ENCODE measurements at places on chromosomes 2 and 18.

DNA sequence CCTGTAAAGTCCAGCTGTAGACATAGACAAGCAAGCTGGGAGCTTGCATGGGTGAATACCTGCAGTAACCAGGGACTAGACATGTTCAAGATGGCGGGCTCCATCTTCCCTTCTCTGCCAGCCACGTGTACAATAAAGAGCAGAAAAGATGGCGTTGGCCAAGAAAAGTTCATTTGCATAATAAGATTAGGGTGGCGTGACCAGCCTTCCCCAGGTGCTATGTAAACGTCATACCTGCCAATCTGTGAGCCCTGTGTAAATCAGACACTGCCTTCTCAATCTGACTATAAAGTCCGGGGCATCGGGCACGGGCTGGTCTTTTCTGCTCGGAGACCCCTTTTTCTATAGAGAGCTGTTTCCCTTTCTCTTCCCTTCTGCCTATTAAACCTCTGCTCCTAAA lies 101.6 kb upstream of the XPO1 start:
- no peak for DNase-seq

DNA sequence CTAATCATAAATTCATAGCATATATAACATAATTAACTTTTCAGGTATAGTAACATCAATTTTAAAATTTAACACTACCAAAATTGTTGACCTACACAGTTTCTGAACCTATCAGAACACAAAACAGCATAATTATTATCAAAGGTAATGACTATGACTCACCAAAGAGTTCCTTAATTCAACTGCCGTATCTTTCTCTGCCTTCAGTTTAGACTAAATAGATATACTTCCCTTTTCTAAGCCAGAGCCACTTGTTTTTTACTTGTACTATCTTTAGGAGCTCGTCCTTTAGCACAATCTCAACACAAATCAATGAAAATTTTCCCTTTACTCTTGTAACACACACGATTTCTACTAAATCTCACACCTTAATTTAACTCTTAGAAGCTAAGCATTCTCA lies 54.4 kb downstream of the CCDC88A start:
- no peak for DNase-seq

GRCh38 chr2:224584111-224584784 lies 915 bp downstream of the CUL3 start:
- no peak for DNase-seq

- no peak for DNase-seq
Observed at GRCh38 chr2:148546270-148546669, 98.3 kb upstream of the EPC2 start.

- DNase-seq: no peak
Observed at GRCh38 chr2:25165992-25166875, 2.1 kb downstream of the POMC start.

- DNase-seq: no peak
Observed at GRCh38 chr2:45782436-45782835, 131.0 kb downstream of the PRKCE start.

DNA sequence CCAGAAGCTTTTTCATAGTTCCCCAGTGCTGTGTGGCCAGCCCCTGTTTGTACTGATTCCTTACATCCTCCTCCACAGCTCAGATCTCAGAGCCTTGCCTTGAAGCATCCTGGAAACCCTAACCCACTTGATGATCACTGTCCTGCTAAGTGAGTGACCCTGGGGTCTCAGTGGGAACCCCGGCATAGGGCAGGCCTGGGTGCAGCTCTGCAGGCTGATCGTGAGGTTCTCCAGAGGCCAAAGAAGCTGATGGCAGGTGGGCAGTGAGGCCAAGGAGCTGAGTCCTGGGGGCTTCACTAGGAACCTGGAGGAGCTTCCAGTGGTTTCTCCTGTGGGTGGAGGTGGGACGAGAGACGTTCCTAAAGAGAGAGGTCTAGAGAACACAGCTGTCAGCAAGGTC lies 47.4 kb upstream of the BIN1 start:
- no peak for DNase-seq

GRCh38 chr2:208280933-208281332 lies 14.9 kb downstream of the PIKFYVE start:
- peak; percentile 35 for DNase-seq

GRCh38 chr18:73487966-73488365 lies 620.2 kb upstream of the NETO1 start:
- DNase-seq: peak; percentile 23

- no peak for DNase-seq
Observed at GRCh38 chr2:169015943-169016342, 15.2 kb downstream of the ABCB11 start.

DNA sequence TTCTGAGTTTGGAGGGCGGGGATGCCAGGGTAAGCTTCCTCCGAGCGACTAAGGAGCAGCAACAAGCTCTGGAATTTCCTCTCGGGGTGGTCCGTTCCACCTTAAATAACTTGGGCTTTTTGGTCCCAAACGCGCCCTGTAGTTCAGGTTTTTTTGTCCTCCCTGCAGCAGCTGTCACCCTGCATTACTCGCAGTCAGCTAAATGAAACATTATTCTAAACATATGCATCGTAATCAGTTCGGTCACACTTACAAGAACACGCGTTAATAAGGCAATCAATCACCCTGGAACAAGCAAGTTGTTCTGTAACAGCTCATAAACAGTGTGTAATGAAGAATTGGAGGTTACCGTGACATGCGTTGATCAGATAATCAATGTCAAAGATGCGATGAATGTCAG lies 8.3 kb downstream of the EVX2 start:
- DNase-seq: no peak

DNA sequence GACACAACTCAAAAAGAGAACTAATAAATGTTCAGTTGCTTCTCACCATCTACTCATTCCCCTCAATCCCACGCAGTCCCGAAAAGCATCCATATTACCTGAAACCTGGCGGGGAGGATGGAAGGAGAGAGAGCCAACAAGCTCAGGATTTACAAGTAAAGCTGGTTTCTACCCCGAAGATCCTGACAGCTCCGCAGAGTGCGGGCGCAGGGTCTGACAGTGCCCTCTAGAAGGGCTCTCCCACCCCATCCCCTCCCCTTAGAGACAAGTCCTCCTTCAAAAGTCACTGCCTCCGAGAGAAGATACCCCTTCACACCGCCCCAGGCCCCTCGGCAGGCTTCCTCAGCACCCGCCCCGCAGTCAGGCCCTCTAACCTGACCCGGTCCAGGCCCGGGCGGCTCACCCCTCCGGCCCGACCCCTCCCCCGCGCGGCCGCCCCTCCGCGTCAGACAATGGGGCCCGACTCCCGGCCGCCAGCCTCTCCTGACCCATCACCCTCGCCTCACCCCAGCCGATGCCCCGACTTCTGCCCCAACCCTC lies 550 bp downstream of the RAB1A start:
- DNase-seq: no peak

DNA sequence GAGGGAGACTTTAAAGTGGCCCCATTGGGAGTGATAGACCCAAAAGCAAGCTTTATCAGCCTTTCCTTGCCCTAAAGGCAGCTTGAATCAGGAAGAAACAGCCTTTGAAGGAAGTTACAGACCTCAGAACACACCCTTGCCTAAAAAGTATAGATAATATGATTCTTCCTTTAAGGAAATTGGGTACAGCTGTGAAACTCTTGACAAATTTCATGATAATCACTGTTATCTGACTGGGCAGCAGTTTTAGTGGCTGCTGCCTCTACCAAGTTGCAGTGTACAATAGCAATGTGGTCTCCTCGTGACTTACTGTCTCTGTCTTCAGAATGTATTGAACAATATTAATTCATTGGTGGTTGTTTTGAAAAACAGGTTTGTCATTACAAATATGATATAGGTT lies 16.7 kb downstream of the HOXD1 start:
- no peak for DNase-seq

GRCh38 chr18:5892823-5893431 lies 2.4 kb downstream of the TMEM200C start:
- DNase-seq: no peak

- no peak for DNase-seq
Observed at GRCh38 chr18:23058746-23059415, 76.4 kb upstream of the CABLES1 start.

DNA sequence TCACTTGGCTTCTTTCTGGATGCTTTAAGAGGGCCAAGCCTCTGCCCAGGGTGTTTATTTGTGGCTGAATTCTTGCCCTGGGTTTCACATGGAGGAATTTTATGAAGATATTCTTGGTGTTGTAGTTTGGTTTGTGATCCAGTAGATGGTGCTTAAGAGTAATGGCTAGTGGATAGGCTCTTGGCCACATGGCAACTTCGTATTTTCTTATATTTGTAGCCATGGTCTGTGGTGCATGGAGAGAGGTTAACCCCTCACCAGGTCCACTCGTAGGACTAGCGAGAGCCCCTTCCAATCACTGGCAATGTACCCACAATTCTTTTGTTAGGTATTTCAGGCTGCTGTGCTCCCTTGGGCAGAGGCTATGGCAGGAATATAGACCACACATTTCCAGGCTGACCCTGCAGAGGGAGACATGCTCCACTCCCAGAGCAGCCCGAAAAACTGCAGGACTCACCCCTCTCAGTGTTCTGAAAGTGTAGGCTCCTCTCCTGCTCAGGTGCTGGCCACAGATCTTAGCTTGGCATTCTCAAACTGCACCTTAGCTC lies 582.1 kb upstream of the SETBP1 start:
- DNase-seq: peak; percentile 11

- DNase-seq: no peak
Observed at GRCh38 chr2:238286551-238286950, 1.9 kb downstream of the PER2 start.

DNA sequence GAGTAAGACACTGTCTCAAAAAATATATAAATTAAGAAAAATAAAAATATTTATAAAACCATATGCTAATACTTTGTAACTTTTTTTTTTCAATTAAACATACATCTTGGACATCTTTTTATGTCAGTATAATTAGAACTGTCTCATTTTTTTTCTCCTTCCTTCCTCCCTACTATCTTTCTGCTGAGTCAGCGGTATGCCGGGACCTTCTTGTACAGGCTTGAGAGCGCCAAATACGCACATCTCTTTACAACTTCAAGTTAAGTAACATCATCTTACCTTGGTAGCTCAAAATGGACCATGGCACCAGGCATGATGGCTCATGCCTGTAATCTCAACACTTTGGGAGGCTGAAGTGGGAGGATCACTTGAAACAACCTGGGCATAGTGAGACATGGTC lies 153.4 kb downstream of the FAM161A start:
- no peak for DNase-seq

GRCh38 chr2:49002750-49003149 lies 151.6 kb downstream of the FSHR start:
- no peak for DNase-seq

DNA sequence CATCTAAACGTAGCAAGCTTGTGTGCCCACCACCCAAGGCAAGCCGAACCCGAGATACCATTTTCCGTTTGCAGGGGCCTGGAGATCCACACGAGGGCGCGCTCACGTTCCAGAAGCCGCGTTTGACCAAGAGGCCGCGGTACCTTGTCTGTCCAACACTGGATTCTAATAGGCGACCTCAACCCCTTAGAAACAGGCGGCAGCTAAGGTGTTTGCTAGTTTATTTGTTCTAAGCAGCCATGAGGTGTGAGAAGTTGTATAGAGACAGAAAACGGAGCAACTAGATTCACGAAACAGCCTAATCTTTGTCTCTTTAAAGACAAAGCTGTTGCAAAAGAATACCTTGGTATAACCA lies 4.2 kb downstream of the HOXD11 start:
- no peak for DNase-seq

GRCh38 chr2:35468245-35468644 lies 887.3 kb upstream of the CRIM1 start:
- DNase-seq: no peak

DNA sequence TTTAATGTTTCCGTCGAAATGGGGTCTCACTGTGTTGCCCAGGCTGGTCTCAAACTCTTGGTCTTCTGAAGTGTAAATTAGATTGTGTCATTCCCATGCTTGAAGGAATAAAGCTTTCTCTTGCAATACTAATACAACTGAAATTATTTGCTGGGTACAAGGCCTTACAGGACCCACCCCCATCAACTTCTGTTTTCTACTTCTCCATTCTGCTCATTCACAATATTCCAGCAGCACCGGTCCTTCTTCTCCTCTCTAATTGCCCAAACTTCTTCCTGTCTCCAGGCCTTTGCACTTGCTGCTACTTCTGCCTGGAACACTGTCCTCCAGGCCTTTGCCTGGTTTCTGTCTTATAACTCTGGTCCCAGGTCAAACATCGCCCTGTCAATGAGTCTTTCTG lies 73.8 kb downstream of the APOB start:
- no peak for DNase-seq

- no peak for DNase-seq
Observed at GRCh38 chr2:224014336-224014735, 24.8 kb downstream of the SERPINE2 start.

DNA sequence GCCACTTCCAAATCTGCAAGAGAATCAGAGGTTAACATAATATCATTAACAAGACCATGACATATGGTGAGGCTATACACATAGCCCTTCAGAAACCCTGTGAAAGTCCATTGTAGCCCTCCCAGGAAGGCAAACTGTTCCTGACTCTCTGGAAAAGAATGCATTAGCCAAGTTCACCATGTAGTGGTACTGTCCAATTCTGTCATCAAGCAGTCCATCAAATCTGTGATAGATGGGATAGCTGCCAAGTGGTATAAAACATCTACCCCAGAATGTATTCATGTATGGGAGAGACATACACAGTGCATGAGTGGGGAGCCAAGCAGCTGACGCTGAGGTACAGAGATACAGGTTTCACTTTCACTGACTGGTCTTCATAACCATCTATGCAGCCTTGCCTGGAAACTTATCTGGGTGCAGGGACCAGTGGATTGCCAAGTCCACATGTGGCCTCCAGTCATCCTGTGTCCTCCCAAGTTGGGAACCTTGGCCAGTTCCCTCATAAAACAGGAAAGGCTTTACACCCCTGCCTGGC lies 281.1 kb downstream of the MBD2 start:
- DNase-seq: no peak

- no peak for DNase-seq
Observed at GRCh38 chr2:160076241-160076640, 13.8 kb upstream of the PLA2R1 start.

GRCh38 chr2:184527058-184527457 lies 71.3 kb upstream of the ZNF804A start:
- DNase-seq: no peak

DNA sequence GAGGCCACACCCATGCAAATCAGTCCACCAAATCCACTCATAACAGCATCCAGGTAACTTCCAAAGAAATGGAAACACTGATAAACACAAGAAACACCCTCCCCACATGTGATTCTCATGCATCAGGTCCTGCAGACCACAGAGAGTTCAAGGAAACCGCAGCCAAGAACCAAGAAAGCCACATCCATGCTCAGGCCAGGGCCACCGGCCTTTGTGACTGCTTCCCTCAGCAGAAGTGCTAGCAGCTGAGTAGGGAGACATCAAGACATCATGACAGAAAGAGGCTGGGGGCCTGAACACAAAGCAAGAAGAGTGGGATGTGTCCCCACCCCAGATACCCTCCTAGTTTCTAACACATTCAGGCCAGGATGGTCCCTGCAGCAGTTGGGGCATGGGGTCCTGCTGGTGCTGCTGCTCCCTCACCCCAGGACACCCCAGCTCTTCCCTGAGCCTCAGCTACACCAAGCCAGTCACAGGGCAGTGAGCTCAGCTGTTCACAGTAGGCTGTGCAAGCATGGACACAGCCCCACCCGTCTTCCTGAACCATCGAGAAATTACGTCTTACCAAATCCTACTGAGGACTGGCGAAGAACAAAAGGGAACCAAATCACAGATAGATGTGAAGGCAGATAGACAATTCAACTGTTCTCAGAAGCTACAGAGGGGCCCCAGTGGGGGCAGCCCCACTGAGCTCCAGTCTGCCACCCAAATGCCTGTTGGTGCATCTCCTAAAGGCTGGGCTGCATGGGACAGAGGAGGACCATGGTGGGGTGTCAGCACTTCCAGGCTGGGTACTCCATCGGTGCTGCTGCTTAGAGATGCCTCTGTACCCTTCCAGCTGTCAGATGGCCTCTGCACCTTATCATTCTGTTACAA lies 60.9 kb downstream of the HDAC4 start:
- DNase-seq: no peak

GRCh38 chr18:45849529-45849928 lies 24.1 kb downstream of the SIGLEC15 start:
- no peak for DNase-seq
